Endothelial cell of umbilical vein (primary cell): ENCODE measurements at places on chromosomes 2 and 18.

GRCh38 chr2:27446057-27446456 lies 3.9 kb downstream of the KRTCAP3 start:
- peaks cover 38% of the 10 kb centered on the region for H3K36me3 ChIP-seq
- no peak overlapping the region for H3K27ac ChIP-seq
- H3K27me3 ChIP-seq: no peaks in the 10 kb centered on the region
- H3K4me1 ChIP-seq: no peaks in the 10 kb centered on the region
- no peak for DNase-seq

DNA sequence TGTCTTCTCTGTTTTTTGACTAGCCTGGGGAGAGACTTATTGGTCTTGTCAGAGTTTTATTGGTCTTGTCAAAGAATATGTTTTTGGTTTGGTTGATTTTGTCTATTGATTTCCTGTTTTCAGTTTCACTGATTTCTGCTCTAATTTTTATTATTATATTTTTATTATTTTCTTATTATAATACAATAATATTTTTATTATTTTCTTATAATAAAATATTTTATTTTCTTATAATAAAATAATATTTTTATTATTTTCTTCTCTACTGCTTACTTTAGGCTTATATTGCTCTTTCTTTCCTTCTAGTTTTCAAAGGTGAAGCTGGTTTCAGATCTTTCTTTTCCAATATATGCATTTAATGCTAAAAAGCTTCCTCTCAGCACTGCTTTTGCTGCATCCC lies 62.0 kb downstream of the TRAPPC12 start:
- no peak for DNase-seq
- H3K27ac ChIP-seq: no peak overlapping the region
- peaks cover 5% of the 10 kb centered on the region for H3K4me1 ChIP-seq
- H3K4me3 ChIP-seq: no peak overlapping the region
- H3K27me3 ChIP-seq: no peaks in the 10 kb centered on the region
- H3K36me3 ChIP-seq: peaks cover 12% of the 10 kb centered on the region

DNA sequence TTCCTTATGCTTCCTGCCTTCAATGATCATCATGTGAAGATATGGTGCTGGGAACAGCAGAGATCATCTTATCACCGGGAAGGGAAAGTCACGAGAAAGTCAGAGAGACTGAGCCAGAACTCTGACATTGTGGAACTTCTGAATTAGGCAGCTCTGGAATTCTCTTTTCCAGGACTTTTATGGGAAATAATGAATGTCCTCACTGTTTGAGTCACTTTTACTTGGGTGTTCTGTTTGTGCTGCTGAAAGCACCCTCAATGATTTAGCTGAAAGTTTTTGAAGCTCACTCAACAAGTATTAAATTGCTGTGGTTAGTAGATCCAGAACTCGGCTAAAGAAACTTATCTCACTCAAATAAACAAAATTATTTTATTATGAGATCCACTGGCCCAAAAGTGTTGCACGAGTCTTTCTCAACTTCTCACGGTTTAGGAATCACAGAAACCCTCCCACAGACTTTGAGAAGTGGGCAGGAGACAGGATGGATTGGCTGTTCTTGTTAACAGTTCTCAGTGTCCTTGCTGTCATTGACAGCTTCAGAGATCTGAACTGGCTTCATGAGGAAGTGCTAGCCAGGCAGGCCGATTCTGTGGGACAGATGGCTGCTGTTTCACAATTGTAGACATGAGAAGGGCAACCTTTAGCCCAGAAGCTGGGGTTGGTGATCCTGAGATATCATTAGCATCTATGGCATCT lies 26.4 kb upstream of the ATRAID start:
- H3K4me3 ChIP-seq: no peak overlapping the region
- no peak for DNase-seq
- no peak overlapping the region for H3K27ac ChIP-seq
- H3K36me3 ChIP-seq: no peaks in the 10 kb centered on the region

- DNase-seq: no peak
- H3K4me3 ChIP-seq: no peak overlapping the region
- H3K4me1 ChIP-seq: no peaks in the 10 kb centered on the region
- H3K36me3 ChIP-seq: no peaks in the 10 kb centered on the region
These were observed 140.6 kb upstream of the ID2 start for GRCh38 chr2:8541223-8541622.

- no peak overlapping the region for H3K4me3 ChIP-seq
- H3K4me1 ChIP-seq: no peaks in the 10 kb centered on the region
- no peak for DNase-seq
- no peaks in the 10 kb centered on the region for H3K36me3 ChIP-seq
These were observed 86.7 kb downstream of the LONRF2 start for GRCh38 chr2:100235581-100235980.

GRCh38 chr2:173248381-173248780 lies 106.3 kb upstream of the CDCA7 start:
- no peak for DNase-seq
- H3K27ac ChIP-seq: no peak overlapping the region
- no peaks in the 10 kb centered on the region for H3K27me3 ChIP-seq
- H3K4me3 ChIP-seq: no peak overlapping the region
- peaks cover 8% of the 10 kb centered on the region for H3K4me1 ChIP-seq
